ENCODE measurements at places on chromosomes 1 and 21. TPM values are rescaled to one million over a fixed set of nuclear protein-coding genes. Genes with fewer than 3 reads are reported as not detected.

EBNA1BP2 gene
- 128 TPM for total RNA-seq

OR2T3 gene
- not detected for total RNA-seq

FLG gene
- not detected for total RNA-seq

DNA sequence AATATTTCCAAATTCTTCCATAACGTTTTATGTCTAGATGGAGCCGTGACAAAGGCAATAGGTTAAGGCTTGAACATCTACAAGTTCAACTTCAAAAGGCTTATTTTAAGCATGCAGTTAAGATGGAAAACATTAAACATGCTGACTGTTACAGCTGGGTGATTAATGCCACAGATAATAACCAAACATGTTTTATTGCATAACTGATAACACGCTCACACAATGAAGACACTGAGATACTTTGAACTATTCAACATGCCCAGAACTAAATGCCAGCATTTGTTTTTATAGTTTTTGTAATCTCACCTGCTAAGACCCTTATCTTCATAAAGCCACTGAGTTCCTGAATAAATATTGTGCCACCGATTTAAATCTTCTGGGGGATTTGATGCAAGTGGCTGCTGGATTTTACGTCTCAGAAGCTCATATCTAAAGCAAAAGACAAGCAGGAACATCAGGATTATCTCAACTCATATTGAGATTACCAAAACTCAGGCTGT, 310.4 kb downstream of the KCTD3 start:
- H3K36me3 ChIP-seq, result no peaks in the 10 kb centered on the region
- H3K27me3 ChIP-seq, result no peaks in the 10 kb centered on the region
- H3K27ac ChIP-seq, result no peak overlapping the region
- no peak overlapping the region for H3K4me3 ChIP-seq
- H3K4me1 ChIP-seq, result no peaks in the 10 kb centered on the region

GRCh38 chr1:198677027-198677426, 38.2 kb downstream of the PTPRC start:
- peaks cover 25% of the 10 kb centered on the region for H3K4me1 ChIP-seq
- no peak overlapping the region for H3K4me3 ChIP-seq
- no peaks in the 10 kb centered on the region for H3K36me3 ChIP-seq
- DNase-seq, result no peak
- H3K27ac ChIP-seq, result no peak overlapping the region

GRCh38 chr1:172054172-172054571, 212.9 kb downstream of the DNM3 start:
- no peak overlapping the region for H3K27ac ChIP-seq
- no peaks in the 10 kb centered on the region for H3K4me1 ChIP-seq
- no peaks in the 10 kb centered on the region for H3K36me3 ChIP-seq
- H3K4me3 ChIP-seq, result no peak overlapping the region
- no peak for DNase-seq
- H3K27me3 ChIP-seq, result no peaks in the 10 kb centered on the region

- no peak overlapping the region for H3K4me3 ChIP-seq
- peaks cover 8% of the 10 kb centered on the region for H3K4me1 ChIP-seq
- H3K36me3 ChIP-seq, result no peaks in the 10 kb centered on the region
- no peak for DNase-seq
- no peak overlapping the region for H3K27ac ChIP-seq
Measured at GRCh38 chr1:47694011-47694890, 256.4 kb downstream of the FOXD2 start.

DNA sequence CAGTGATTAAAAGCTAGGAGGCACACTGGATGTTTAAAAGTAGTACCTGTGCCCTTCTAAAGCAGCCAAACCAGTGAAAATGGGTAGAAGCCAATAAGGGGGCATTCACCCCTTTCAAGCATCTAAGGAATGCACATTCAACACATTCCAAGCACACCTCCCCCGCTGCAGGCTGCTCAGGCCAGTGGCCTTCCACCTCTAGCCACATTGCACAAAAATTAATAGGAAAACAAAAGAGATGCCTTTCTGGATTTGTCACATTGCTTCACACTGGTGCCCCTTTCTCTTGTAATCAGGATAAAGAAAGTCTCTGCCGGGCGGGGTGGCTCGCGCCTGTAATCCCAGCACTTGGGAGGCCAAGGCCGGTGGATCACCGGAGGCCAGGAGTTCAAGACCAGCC, 834.0 kb downstream of the USP25 start:
- DNase-seq, result peak; percentile 65
- H3K27me3 ChIP-seq, result no peaks in the 10 kb centered on the region
- H3K27ac ChIP-seq, result peak overlapping the region; percentile 23

DNA sequence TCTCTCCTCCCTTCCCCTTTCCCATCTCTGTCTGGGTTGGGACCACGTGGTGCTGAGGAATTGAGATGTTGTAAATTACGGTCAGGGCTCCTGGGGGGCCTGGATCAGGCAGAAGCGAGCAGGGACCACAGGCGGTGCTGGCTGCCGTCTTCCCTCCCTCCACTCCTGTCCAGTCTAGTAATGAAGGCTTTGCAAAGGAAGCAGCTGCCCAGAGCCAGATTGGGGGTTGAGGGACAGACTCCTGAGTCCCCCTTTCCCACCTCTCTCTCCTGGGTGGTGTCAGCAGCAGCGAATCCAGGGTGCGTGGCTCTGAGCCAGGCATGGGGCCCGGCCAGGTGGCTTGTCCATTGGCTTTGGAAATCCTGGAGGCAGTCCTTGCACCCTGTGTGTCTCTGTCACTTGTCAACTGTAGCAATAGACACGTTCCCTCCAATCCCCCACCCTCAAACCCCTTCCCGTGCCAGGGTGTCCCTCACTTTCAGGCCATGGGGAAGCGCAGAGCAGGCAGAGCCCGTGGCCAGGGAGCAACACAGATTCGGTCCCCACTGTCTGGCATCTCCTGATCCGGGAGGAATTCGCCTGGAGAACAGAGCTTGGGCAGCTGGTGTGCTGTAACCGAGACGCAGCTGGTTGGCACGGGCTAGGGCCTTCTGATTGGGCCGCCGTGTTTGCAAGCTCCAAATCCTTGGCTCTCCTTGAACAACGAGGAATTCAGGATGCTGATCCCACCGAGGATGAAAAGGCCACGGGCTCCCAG, 64.8 kb upstream of the WNT4 start:
- DNase-seq, result no peak
- H3K27ac ChIP-seq, result no peak overlapping the region
- no peaks in the 10 kb centered on the region for H3K36me3 ChIP-seq
- H3K4me3 ChIP-seq, result no peak overlapping the region
- H3K4me1 ChIP-seq, result peaks cover 17% of the 10 kb centered on the region

DNA sequence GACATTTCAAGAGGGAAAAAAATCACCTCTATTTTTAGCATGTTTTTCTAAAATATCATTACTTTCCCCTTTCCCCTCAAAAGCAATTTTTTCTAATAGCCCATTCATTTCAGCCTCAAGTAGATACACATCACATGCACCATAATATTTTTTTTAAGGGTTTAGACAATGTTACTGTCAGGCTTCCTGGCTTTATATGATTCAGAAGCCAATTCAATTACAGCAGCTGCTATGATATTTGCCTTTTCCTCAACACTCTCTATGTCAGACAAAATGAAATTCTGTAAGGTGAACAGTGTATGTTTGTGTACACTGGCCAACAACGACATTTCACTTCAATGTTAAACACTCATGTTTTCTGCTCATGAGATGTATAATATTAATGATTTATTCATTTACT, 46.5 kb downstream of the OMA1 start:
- no peaks in the 10 kb centered on the region for H3K27me3 ChIP-seq
- no peak for DNase-seq
- no peak overlapping the region for H3K27ac ChIP-seq
- H3K36me3 ChIP-seq, result peaks cover 3% of the 10 kb centered on the region

DNA sequence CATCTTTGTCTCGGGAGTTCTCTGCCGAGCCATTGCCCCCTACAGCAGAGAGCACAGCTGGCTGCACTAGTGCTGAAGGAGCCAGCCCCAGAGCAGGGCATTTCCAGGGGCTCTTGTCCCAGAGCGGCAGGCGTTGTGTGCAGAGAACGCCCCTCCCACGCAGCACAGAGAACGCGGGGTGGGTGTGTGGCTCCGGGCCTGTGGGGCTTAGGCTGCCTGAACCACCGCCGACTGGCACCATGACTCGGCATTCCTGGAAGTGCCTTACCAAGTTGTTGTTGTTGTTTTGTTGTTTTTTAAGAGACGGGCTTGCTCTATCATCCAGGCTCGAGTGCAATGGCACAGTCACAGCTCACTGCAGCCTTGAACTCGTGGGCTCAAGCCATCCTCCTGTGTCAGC, 15.8 kb upstream of the DIP2A start:
- no peak for DNase-seq
- H3K4me3 ChIP-seq, result no peak overlapping the region
- no peak overlapping the region for H3K27ac ChIP-seq
- H3K4me1 ChIP-seq, result peaks cover 1% of the 10 kb centered on the region

DNA sequence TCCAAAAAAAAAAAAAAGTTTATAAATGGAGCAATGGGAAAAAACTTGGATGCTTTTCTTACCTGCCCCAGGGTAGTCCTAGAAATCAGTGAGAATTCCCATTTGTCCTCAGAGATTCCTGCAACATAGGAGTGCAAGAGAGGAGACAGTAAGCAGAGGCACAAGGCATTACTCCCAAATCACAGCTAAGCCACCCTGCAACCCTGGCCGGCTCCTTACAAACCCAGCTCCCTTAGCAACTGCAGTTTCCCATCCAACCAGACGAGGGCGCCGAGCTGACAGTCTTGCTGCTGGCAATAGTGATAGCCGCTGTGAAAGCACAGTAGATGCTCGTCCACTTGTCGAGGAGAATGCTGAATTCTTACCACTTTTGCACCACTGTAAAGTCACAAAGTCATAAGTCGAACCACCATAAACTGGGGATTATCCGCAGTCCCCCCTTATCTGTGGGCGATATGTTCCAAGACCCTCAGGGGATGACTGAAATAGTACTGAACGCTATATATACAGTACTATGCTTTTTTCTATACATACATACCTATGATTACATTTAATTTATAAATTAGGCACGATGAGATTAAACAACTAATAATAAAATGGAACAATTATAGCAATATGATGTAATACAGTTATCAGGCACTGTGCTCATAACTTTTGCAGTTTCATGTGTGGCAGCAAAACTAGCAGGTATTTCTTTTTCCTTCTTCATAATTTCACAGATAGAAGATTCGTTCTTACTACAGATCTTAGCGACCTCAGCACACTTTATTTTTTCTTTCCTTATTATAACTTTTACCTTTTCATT, 6.0 kb upstream of the PITHD1 start:
- peak; percentile 84 for DNase-seq
- H3K4me3 ChIP-seq, result no peak overlapping the region
- peaks cover 8% of the 10 kb centered on the region for H3K4me1 ChIP-seq
- peaks cover 5% of the 10 kb centered on the region for H3K36me3 ChIP-seq
- no peaks in the 10 kb centered on the region for H3K27me3 ChIP-seq

GRCh38 chr21:38988509-38989378, 183.0 kb downstream of the ETS2 start:
- no peak overlapping the region for H3K27ac ChIP-seq
- no peak overlapping the region for H3K4me3 ChIP-seq
- H3K4me1 ChIP-seq, result peaks cover 6% of the 10 kb centered on the region
- DNase-seq, result no peak
- no peaks in the 10 kb centered on the region for H3K36me3 ChIP-seq

DNA sequence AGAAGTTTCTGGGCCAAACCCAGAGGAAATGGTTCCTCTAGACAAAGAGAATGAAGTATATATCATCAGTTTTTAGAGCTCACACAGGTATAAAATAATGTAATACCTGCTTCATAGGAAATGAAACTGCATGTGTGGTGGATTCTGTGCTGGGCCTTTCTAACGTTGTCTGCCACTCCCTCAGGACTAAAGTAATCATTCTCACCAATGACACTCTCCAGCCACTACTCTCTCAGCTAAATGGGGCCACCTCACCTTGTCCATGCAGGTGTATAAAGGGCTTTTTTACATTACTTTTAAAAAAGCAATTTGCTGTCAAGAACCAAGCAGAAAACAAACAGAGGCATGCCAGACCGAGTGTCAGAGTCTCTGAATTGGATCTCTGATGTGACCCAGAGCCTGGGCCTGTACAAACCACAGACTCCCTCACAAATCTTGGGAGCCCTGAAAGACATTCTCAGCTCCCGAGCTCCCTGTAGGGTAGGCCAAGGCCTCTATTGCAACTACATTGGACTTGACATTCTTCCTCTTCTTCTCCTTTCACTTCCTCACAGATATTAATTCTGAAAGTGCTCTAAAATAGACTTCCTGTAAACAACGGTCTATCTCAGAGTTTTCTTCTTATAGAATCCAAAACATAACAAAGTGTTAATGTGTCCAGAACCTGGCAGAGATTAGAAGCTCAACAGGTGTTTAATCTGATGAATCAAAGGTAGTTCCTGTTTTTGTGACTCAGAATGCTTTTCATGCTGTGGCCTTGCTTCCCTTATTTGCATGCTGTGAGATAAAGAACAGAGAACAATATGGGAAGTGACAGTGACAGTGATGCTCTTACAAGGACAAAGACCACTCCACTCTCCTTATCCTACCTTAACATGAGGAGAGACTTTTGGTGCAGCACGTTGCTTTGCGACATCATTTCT, 8.6 kb downstream of the AIM2 start:
- no peaks in the 10 kb centered on the region for H3K4me1 ChIP-seq
- H3K27ac ChIP-seq, result no peak overlapping the region
- no peaks in the 10 kb centered on the region for H3K36me3 ChIP-seq
- DNase-seq, result no peak

GRCh38 chr21:39029086-39029755, 154.0 kb downstream of the PSMG1 start:
- no peak overlapping the region for H3K4me3 ChIP-seq
- H3K27me3 ChIP-seq, result no peaks in the 10 kb centered on the region
- H3K27ac ChIP-seq, result no peak overlapping the region
- DNase-seq, result no peak

DNA sequence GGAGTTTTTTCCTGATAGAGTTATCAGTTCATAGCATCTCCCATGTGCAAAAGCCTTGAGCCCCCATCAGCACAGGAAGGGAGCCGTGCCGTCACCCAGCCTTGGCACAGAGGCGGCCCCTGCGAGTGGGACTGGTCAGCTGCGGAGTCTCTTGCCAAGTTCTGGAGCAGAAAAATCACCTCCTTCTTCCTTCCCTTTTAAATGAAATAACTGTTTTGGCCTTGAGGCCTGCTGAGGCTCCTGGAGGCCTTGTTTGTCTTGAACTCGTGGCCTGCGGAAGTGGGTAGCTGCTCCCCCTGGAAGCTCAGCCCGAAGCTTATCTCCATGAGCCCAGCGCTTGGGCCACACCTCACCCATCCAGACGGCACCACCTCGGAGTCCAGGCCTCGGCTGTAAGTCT, 145.7 kb upstream of the TMEM51 start:
- no peaks in the 10 kb centered on the region for H3K36me3 ChIP-seq
- no peak overlapping the region for H3K27ac ChIP-seq
- H3K27me3 ChIP-seq, result no peaks in the 10 kb centered on the region
- no peak overlapping the region for H3K4me3 ChIP-seq
- no peak for DNase-seq

Data from Calu3 (cell line).